ENCODE measurements at places on chromosomes 5 and 9.

DNA sequence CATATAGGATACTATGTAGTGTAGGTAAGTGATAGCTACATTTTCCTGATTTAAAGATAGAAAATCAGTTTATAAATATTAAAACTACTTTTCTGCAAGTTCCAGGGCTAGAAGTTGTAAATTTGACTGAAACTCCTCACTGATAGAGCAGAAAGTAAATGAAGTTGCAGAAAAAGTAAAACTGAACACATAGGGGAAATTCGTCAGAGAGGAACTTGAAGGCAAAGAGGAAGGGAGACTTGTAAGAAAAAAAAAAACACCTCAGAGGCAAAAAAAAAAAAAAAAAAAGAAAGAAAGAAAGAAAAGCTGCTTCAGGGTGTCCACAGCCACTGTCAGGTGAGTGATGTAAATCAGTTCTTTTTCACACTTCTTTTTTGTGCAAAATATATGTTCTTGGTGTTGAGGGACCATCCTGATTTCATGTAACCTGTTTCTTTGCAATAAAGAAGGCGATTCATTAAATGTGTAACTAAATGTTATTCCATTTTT lies 336.2 kb upstream of the ZNF462 start:
- DNase-seq = no peak

GRCh38 chr9:15433191-15433590 lies 10.5 kb downstream of the SNAPC3 start:
- DNase-seq = no peak

DNA sequence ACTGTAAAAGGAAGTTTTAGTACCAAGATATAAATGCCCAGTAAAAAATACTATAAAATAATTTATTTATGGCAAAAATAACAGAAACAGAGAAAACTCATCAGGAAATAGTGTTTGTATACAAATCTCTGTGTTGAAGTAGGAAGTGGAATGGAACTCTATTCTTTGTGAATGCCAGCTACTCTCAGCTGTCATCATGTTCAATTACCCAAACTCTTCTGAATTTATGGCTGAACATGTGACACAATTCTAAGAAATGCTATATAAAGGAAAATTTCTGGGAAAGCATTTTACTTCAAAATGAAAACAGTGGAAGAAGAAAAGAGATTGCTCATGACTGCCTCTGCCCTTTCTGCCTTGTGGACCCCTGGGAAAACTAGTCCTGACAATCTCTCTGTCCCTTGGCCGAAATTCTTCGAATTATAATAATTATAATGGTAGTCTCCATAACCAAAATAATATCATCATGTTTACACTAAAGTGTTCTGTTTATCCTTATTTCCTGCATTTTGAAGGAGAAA lies 522.3 kb upstream of the ST8SIA4 start:
- DNase-seq = no peak

DNA sequence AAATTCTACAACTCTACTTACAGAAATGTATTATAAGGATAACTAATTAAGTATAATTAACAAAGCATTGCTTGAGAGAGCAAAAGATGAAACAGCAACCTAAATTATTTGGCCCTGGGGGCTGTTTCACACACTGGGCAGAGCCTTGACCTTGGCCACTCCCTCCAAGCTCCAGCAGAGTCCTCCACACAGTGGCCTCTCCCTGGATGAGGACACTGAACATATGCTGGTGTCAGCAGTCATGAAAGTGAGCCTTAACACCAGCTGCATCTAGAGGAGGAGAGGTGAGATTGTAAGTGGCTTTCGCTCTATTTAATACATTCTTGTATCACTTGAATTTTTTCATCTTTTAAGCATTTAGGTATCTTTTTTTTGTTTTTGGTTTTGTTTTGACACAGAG lies 23.3 kb upstream of the ZDHHC12 start:
- no peak for DNase-seq

DNA sequence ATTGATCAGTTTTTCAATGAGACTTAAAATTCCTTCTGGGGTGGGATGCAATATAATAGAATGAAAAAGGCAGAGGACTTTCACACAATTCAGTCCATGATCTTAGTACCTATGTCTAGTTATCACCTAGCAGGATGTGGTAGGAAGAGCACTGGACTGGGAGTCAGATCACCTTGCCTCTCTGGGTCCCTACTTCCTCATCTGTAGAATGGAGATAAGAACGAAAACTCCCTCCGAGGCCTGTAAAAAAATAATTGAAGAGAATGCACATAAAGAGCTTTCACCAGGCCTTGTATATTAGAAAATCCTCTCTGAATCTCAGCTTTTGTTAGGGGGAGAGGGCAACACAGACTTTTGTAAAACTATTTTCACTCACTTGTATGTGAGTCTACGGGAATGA lies 681 bp upstream of the TMEFF1 start:
- no peak for DNase-seq

- DNase-seq = no peak
These were observed 320.9 kb upstream of the KLF4 start for GRCh38 chr9:107810461-107810961.

- no peak for DNase-seq
These were observed 120.1 kb upstream of the LPCAT1 start for GRCh38 chr5:1643651-1644392.

DNA sequence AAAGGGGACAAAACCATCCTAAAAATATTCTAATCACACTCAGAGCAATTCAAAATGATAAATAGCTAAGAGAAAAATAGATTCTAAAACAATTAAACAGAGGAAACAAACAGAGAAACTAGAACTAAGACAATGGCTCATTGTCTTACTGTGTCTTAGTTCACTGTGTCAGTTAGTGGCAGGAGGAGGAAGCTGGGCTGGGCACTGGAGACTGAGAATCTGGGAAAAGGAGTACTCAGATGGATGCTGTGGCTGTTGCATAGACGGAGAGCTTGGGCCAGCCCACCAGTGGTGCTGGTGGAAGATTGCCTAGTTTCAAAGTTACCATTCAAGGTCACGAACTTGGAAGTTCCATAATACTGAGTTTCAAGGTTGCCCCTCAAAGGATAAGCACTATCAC lies 94.7 kb upstream of the IFNK start:
- DNase-seq = no peak

DNA sequence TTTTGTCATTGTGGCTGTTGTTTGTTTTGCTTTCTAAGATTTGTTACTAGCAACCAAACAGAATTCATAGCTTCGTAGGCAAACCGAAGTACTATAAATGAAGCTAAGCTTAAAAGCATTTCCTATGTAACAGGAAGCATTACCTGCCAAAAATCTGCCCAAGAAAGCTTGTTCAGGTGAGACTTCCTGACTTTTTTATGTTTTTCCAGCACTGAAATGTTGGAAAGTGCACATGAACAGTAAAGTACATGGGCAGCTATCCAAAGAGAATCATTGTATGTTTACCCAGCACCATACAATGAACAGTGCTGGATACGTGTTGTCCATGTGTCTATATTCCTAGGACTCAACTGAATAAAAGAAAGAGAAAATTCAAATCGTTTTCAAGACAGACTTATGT lies 247.1 kb downstream of the NFIB start:
- DNase-seq = no peak

All from BE2C (cell line).